ENCODE measurements at places on chromosomes 11 and 22.
A peak's percentile ranks its signal among the peaks of the same experiment; 100 is the strongest.

DNA sequence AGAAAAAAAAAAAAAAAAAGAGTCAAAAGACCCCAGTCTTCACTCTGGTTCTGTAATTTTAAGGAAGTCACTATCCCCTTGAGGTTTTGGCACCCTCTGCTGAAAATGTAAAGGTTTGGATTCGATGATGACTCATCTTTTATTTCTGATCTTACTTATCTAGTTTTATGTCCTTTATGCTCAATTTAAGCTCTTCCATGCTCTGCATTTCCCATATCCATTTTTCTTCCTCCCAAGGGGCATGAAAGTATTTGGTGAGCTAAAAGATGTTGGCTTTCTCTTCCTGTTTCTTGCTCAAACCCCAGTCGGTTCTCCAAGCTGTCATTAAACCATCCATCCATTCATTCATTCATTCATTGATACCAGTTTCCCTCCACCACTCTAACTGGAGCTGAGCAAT lies 61.0 kb upstream of the CDON start:
- no peak for DNase-seq

DNA sequence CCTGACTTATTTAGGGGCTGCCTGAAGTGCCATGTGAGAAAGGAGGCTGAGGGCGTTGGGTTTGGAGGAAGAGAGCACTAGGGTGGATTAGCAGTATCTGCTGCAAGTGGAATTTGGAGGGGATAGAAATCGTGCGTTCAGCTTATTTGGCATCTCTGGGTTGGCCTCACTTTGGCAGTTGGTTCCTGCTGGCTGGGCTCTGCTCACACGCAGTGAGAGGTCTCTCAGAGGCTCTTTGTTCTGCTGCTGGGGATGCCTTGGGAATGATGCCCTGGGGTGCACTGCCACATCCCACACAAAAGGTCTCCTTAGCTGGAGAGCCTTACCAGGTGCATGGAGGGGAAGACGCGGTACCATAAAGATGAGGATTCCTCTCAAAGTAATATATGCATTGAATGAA lies 17.7 kb upstream of the MICAL2 start:
- DNase-seq: no peak

DNA sequence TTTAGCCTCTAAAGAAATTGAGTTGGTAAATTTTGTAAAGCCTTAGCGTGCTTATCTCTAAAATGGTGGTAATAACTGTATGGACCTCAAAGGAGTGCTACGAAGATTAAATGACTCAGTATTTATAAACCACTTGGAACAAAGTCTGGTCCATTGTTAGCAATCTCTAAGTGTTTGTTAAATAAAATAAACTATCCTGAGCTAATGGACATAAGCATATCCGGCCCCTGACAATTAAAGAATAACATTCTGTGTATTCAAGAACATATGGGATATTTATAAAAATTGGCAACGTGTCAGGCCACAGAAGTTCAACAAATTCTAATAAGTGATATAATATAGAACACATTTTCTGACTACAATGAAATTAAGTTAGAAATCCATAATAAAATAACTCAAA lies 71.0 kb downstream of the MYEOV start:
- peak; percentile 30 for DNase-seq

DNA sequence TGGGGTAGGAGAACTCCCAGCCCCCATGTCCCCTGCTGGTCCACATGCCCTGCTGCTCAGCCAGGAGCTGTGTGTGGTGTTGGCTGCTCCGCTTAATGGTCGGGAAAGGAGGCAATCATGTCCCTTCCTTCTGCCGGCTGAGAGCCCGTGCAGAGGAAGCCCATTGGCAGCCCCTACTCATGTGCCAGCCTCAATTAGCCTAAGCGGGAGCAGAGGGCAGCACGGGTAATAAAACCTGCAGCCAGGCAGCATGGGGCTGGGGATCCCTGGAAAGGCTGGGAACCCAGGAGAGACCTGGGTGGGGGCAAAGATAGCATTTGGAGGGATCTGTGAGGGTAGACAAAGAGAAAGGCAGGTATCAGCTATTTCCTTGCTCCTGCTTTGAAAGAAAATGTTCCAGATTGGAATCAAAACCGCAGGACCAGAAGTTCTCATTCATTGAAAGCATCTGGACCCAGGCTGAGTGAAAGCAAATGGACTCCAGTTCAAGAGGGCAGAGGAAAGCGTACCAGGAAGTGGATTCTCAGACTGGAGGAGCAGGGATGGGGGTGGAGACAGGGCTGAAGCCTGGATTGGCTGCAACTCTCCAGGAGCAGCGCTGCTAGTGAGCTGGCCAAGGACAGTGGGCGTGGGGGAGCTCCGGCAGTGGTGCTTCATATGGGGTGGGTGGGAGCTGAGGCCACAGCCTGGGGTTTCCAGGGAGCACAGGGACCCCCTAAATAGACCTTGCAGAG lies 103.4 kb upstream of the NECTIN1 start:
- DNase-seq: no peak

GRCh38 chr11:70716986-70717775 lies 318.9 kb downstream of the CTTN start:
- no peak for DNase-seq

DNA sequence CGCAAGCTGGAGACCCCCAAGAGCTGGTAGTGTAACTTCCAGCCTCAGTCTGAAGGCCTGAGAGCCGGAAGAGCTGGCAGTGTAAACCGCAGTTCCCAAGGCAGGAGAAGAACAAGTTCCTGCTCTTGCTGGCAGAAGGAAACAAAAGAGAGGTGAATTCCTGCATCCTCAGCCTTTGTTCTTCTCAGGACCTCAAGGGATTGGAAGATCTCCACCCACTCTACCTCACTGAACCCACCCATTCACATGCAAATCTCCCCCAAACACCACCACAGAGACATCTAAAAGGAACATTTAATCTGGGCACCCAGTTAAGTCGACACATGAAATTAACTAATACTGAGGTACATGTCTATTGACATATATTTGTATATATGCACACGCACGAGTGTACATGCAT lies 1310.3 kb downstream of the TBC1D22A start:
- no peak for DNase-seq

DNA sequence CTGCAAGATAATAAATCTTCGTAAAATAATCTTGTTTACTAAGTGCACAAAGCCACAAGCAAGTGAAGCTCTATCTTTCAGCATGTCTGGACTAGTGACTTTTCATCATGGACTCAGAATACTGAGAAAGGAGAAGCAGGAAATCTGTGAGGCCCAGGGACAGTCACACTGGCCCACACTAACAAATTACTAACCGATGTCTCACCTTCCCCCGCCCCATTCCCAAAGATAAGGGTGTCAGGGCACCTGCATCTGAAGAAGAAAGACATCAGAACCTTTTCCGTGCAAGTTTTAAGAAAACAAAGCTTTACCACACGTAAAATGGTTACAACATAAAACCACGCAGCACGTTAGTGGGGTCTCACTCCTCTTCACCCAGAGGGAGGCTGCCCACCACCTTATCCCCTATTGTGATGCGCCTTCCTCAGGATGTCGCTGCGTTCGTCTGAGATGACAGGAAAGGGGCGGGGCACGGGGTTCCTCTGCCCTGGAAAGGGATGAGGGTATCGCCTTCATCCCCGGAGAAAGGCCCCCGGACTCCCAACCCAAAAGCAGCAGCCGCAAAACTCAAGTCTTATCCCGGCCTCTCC lies 616 bp downstream of the BTBD10 start:
- DNase-seq: peak; percentile 55

- no peak for DNase-seq
Observed at GRCh38 chr11:125410091-125410490, 86.0 kb downstream of the FEZ1 start.

GRCh38 chr11:91299980-91300379 lies 924.6 kb upstream of the FAT3 start:
- no peak for DNase-seq

GRCh38 chr11:95156916-95157541 lies 67.4 kb downstream of the ENDOD1 start:
- DNase-seq: no peak

- DNase-seq: no peak
Observed at GRCh38 chr11:36193721-36194120, 95.5 kb downstream of the COMMD9 start.

DNA sequence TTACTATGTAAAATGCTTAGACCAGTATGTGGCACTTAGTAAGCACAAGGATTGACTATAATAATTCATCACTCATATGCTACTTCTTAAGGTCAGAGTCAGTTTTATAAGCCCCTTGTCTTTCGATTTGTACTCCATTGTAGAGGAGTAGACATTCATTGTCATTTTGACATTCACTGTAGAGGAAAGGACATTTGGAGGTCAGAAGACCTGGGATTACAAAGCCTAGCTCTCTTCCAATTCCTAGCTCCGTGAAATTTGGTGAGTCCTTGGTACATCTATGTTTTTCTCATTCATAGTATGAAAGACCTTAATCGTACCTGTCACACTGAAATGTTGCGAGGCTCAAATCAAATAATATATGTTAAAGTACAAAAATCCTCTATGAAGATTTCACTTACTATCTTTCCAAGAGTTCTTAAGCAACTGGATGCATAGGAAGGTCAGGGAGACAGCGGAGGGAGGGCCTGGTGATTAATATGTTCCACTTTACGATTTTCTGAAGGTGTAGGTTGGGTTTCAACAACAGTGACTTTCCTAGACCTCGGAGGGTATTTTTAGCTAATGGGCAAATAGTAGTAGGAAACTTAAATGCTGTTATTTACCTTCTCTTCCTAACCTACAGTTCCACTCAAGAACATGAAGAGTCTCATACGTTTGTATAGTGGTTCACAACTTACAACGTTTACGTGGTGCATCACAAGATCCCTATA lies 1.4 kb upstream of the EMSY start:
- DNase-seq: no peak

- DNase-seq: no peak
Observed at GRCh38 chr11:2960139-2960538, 30.9 kb upstream of the PHLDA2 start.

GRCh38 chr11:3123761-3124733 lies 41.1 kb downstream of the OSBPL5 start:
- no peak for DNase-seq

- no peak for DNase-seq
Observed at GRCh38 chr22:40855071-40855978, 1.1 kb downstream of the ST13 start.

DNA sequence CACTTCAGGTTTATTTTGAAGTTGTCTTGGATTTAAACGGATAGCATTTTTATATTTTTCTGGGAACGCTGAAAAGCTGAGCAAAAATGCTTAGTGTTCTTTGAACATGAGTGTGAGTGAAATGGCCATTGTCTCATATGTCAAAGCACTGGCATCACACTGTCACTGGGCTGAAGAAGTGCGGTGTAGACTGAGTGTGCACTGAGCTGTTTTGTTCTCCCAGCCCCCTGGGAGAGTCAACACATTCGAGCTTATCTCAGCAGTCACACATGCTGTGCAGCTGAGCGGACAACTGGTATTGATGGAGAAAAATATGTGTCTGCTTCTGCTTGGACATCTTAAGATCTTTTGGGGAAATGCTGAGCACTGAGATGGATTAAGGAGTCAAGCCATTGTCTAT lies 90.8 kb downstream of the TECTA start:
- DNase-seq: no peak

DNA sequence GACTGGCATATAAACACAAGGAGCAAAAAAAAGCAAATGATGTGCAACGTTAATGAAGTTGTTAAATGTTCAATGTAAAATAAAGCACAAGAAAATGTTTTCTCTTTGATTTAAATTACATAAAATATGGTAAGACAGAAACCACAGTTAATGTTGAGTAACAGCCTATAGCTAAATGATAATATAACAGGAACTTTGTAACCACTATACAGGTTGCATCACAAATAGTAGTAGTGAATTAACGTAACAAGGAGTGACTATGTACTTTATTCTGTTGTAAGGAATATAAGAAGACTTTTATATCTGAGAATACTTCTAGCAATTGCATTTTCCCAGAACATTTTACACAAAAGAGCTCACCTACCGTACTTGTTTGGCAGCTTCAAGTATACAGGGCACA lies 16.9 kb downstream of the SAAL1 start:
- no peak for DNase-seq

- no peak for DNase-seq
Observed at GRCh38 chr11:61293867-61294716, 1.0 kb downstream of the VWCE start.

DNA sequence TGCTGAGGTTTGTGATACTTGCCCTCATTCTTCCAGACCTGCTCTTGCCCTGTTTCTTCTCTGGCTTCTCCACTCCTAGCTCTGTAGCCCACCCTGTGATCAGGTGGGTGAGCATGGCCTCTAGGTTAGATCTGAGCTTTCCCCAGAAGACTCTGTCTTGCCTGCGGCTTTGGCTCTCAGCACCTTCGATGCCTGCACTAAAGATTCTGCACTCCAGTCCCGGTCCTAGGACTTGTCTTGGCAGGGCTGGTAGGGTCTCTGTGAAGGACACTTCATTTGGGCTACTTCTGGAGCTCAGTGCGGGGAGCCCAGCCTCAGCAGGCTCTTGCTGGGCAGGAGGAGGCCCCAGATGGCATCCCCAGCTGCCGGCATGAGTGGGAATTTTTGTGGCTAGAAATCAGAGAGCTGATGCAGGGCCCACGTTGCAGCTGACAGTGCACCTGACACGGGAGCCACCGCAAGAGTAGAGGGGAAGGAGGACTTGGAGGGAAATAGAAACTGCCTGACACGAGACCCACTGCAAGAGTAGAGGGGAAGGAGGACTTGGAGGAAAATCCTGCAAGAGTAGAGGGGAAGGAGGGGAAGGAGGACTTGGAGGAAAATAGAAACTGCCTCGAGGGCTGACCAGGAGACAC lies 226.9 kb upstream of the B3GAT1 start:
- no peak for DNase-seq

DNA sequence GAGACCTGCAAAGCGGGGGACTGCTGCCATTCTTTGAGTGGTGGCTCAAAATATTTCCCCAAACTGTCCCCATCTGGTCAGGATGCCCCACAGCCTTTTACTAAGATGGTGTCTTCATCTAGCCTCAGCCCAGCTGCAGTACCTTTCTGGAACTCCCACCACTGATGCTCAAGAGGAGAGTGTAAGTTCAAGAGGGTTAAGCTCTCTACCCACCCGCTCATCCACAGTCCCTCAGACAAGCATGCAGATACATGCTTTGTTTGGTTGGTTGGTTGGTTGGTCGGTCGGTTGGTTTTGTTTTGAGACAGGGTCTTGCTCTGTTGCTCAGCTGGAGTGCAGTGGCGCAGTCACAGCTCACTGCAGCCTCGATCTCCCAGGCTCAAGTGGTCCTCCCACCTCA lies 14.5 kb upstream of the CAVIN3 start:
- no peak for DNase-seq

GRCh38 chr11:101429703-101430540 lies 153.9 kb downstream of the TRPC6 start:
- DNase-seq: no peak
